Activated naive CD8-positive, alpha-beta T cell treated with anti-CD3 and anti-CD28 coated beads, Interleukin-2, amount 10 ng/mL, durations not matched to agents 7 days and 5 days (primary cell): ENCODE measurements at places on chromosomes 1 and 21. TPM values are rescaled to one million over a fixed set of nuclear protein-coding genes. Genes with fewer than 3 reads are reported as not detected.

GRCh38 chr1:3708791-3709190 is 43.5 kb upstream of the CCDC27 start:
- no peak overlapping the region for H3K27ac ChIP-seq
- H3K27me3 ChIP-seq, result no peaks in the 10 kb centered on the region
- no peaks in the 10 kb centered on the region for H3K36me3 ChIP-seq
- H3K4me1 ChIP-seq, result peaks cover 1% of the 10 kb centered on the region
- no peak for DNase-seq

DNA sequence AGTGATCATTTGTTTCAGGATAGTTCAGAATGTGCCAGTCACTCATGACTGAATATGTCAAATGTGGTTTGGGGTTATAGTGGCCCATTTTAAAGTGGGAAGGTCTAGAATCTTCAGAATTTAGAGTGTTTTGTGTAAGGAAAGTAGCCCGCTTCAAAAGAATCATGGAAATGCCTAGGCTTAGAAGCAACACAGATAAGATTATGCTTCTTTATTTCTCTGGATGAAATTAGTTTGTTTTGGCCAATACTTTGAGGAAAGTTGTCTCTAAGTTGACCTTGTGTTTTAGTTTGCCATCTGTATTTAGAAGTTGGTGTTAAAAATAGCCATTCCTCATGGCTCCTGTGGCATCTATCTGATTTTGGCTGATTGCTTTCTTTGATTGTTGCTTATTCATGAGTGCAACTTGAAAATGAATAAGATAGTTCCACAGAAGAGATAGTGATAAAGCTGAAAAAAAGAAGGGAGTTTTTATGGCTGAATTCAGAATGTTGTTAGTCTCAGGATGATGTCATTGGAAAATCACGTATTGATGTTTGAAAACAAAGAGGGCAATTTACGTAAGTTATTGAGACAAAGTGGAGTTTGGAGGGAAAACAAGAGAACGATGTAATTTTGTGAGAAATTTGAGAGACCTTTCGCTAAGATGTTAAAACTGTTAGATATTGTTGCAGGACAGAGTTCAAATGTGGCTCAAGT is 71.9 kb downstream of the PLA2G4A start:
- H3K27me3 ChIP-seq, result no peaks in the 10 kb centered on the region
- H3K4me3 ChIP-seq, result no peak overlapping the region
- DNase-seq, result no peak
- H3K4me1 ChIP-seq, result no peaks in the 10 kb centered on the region

DNA sequence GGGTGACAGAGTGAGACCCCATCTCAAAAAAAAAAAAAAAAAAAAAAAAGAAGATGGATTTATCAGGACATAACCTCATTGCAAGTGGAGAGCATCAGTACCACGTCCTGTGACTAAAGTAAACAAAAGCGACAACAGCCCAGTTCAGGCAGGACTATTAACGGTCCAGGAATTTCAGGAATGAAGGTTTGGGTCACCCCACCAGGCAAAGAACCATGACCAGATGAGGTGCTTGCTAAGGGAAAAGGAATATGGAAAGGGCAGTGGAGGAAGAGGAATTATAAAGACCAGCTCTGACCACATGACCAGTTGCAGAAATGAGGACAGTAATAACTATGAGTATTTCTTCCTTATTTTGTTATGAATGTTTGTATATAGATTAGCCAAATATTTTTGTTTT is 35.4 kb upstream of the EIF4G3 start:
- H3K27ac ChIP-seq, result no peak overlapping the region
- peaks cover 2% of the 10 kb centered on the region for H3K27me3 ChIP-seq
- no peaks in the 10 kb centered on the region for H3K4me1 ChIP-seq
- no peak for DNase-seq
- H3K36me3 ChIP-seq, result no peaks in the 10 kb centered on the region
- no peak overlapping the region for H3K4me3 ChIP-seq

DNA sequence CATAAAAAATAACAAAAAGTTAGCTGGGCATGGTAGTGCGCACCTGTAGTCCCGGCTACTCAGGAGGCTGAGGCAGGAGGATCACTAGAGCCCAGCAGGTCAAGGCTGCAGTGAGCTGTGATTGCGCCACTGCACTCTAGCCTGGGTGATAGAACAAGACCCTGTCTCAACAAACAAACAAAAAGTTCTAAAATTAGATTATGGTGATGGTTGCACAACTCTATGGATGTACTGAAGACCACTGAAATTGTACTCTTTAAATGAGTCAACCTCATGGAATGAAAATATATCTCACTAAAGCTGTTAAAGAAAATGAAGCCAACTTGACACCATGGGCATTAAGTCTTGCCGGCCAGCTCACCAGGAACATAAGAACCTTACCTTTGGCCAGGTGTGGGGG is 9.1 kb downstream of the MRAP start:
- no peak for DNase-seq
- H3K4me3 ChIP-seq, result no peak overlapping the region
- H3K27ac ChIP-seq, result no peak overlapping the region
- peaks cover 8% of the 10 kb centered on the region for H3K36me3 ChIP-seq

DNA sequence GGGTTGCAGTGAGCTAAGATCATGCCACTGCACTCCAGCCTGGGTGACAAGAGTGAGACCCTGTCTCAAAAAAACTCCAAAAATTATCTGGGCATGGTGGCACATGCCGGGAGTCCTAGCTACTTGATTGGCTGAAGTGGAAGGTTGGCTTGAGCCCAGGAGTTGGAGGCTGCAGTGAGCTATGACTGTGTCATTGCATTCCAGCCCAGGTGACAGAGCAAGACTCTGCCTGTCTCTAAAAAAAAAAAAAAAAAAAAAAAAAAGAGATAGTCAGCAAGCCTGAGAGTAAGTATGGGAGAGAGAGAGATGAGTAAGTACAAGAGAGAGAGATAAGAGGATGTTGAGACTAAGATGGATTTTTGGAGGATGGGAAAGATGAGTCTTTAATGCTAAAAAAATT is 180.8 kb upstream of the CACYBP start:
- H3K27me3 ChIP-seq, result no peaks in the 10 kb centered on the region
- H3K36me3 ChIP-seq, result peaks cover 22% of the 10 kb centered on the region
- H3K4me1 ChIP-seq, result peaks cover 11% of the 10 kb centered on the region
- H3K4me3 ChIP-seq, result no peak overlapping the region
- no peak for DNase-seq

DNA sequence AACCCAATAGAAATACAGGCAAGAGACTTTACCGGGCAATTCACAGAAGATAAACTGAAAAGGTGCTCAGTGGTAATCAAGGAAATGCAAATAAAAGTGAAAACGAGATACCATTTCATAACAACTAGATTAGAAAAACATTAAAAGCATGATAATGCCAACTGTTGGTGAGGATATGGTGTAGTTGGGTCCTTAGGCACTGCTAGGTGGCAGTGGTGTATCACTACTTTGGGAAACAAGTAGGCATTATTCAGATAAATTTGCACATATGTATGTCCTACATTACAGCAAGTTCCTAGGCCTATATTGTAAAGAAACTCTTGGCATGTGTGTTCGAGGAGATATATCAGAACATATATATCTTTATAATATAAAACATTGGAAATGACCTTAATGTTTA is 31.0 kb downstream of the AZIN2 start:
- no peak overlapping the region for H3K4me3 ChIP-seq
- H3K4me1 ChIP-seq, result peaks cover 7% of the 10 kb centered on the region
- peaks cover 13% of the 10 kb centered on the region for H3K36me3 ChIP-seq
- H3K27ac ChIP-seq, result no peak overlapping the region
- peaks cover 2% of the 10 kb centered on the region for H3K27me3 ChIP-seq

Gene GPR157
- total RNA-seq, result 3.3 TPM

Gene CCDC17
- 4.4 TPM for total RNA-seq

Gene TSPEAR
- not detected for total RNA-seq

Gene ZBTB7B
- total RNA-seq, result 48.4 TPM

Gene DPT
- total RNA-seq, result not detected

Gene TMEM200B
- not detected for total RNA-seq

Gene GPR37L1
- not detected for total RNA-seq

Gene FOXD3
- total RNA-seq, result not detected
